ENCODE measurements at places on chromosomes 12 and 14. TPM values are rescaled to one million over a fixed set of nuclear protein-coding genes. Genes with fewer than 3 reads are reported as not detected.
A peak's percentile ranks its signal among the peaks of the same experiment; 100 is the strongest.

SIX6 gene
- total RNA-seq = not detected

ARMH4 gene
- not detected for total RNA-seq

RFLNA gene
- total RNA-seq = not detected

- DNase-seq = peak; percentile 98
Measured at GRCh38 chr12:98503592-98504367, 11.6 kb upstream of the TMPO start.

GRCh38 chr12:85949253-85949652 lies 75.2 kb downstream of the NTS start:
- no peak for DNase-seq

GRCh38 chr12:129789921-129790320 lies 113.9 kb downstream of the TMEM132D start:
- DNase-seq = no peak
